ENCODE measurements at places on chromosomes 3 and 15. TPM values are rescaled to one million over a fixed set of nuclear protein-coding genes. Genes with fewer than 3 reads are reported as not detected.

- no peak for DNase-seq
Observed at GRCh38 chr3:90091549-90091948, 984.1 kb downstream of the EPHA3 start.

Gene NANOGP8
- not detected for total RNA-seq

GRCh38 chr3:44342176-44342790, 3.7 kb downstream of the TCAIM start:
- DNase-seq, result no peak

DNA sequence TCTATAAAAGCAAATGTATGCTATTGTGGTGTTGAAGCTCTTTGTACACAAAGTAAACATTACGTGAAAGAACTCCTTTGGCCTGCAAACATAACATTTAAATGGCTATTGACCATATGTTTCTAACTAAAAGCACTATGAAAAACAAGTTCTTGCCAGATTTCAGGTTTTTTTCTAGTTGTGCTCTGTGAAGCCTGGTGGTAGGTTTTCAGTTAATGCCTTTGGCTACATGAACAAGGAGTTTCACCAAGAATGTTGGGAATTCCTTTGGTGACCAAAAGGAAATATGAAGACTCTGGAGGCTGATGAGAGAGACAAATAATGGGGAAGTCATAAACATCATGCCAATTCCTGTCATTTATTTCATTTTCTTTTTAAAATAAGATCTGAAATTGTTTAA, 66.0 kb downstream of the RBMS3 start:
- no peak for DNase-seq

Gene RAB6B
- 7.8 TPM for total RNA-seq

Data from osteocyte (in vitro differentiated cells).